Activated T-cell treated with anti-CD3 and anti-CD28 coated beads for 1 hour (primary cell): ENCODE measurements at places on chromosomes 6 and 20.
A peak's percentile ranks its signal among the peaks of the same experiment; 100 is the strongest.

DNA sequence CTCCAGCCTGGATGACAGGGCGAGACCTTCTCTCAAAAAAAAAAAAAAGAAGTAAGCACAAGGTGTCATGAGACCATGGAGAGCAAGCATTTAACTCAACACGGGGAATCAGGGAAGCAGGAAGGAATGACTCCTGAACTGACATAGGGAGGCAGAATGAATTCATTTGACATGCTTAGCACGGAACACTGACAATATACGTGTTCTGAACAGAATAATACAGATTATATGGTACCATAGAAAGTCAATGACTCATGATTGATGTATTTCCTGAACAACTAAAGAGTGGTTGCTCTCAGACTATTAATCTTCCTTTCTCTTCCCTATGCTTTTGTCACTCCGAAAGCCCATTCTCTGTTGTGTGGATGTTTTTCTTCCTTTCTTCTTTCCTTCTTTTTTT is 20.7 kb upstream of the ASIP start:
- DNase-seq, result no peak

- DNase-seq, result no peak
Measured at GRCh38 chr6:28929887-28930620, 6.3 kb upstream of the TRIM27 start.

DNA sequence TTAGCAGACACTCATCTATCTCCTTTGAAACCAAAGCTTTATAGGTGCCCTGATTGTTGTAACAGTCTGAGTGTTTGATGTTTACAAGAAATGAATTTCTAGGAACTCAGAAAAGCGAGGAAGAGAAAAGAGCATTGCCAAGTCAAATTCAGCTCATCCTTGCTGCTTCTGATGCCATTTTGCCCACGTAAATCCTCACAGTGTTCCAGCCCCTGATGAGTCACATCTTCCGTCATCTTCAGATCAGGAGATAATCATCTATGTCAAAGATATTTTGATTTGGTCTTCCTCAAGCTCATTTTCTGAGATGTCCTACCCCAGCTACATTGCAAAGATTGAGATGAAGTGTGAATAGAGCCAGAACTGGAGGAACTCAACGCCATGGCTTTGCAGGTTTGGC is 426.2 kb downstream of the BMP2 start:
- DNase-seq, result no peak

DNA sequence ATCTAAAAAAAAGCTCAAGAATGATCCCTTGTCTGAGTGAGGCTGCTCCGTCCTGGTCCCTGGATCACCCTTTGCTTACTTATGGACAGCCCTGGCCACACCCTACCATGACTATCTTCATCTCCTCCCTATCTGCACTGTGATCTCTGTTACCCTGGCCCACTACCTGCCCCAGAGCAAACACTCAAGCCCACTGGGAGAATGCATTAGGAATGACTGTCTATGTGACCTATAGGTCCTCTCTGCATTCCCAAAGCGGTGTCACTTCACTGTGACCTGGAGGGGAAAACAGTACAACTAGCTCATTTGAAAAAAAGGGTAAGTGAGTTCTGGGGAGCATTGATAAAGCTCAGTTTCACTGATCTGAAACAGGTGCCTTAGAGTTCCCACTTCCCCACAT is 86.4 kb upstream of the FOXP4 start:
- DNase-seq, result no peak

- DNase-seq, result no peak
Measured at GRCh38 chr6:12024699-12025434, 12.8 kb downstream of the HIVEP1 start.

- DNase-seq, result no peak
Measured at GRCh38 chr20:58718729-58719128, 26.1 kb downstream of the NPEPL1 start.

DNA sequence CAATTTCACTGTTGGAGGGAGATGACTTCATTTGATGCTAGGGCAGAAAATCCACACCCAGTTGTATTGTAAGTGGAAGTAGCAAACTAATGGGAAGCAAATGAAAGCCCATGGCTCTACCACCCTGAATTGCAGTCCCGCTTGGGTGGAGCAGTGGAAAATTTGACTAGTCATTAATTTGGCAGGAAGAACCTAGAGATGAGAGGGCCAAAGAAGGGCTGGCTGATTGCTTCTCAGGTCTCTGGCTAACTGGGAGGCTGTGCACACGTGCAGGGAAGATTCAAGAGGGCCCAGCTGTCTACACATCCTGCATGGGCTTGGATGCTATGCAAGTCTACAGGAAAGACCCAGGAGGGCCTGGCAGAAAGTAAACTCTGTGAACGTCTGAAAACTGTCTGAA is 466.2 kb downstream of the TFAP2A start:
- no peak for DNase-seq

GRCh38 chr6:36691612-36692011 is 6.0 kb upstream of the RAB44 start:
- no peak for DNase-seq

- no peak for DNase-seq
Measured at GRCh38 chr20:58604128-58604881, 46.8 kb upstream of the STX16 start.

GRCh38 chr6:25042536-25042935 is 106.8 kb upstream of the RIPOR2 start:
- DNase-seq, result no peak

GRCh38 chr20:34495307-34495706 is 20.9 kb upstream of the DYNLRB1 start:
- DNase-seq, result no peak

GRCh38 chr20:44087051-44087856 is 99.7 kb downstream of the JPH2 start:
- no peak for DNase-seq

- DNase-seq, result no peak
Measured at GRCh38 chr6:108846628-108847027, 1.6 kb upstream of the ARMC2 start.

DNA sequence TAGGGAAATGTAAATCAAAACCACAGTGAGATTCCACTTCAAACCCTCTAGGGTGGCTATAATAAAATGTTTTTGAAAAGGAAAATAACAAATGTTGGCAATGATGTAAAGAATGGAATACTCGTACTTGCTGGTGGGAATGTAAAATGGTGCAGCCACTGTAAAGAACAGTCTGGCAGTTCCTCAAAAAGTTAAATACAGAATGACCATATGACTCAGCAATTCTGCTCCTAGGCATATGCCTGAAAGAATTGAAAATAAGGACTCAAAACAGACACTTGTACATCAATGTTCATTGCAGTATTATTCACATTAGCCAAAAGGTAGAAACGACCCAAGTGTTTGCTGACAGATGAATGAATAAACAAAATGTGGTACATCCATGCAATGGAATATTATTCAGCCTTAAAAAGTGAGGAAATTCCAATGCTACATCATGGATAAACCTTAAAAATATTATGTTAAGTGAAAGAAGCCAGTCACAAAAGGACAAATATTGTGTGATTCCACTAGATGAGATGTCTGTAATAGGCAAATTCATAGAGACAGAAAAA is 10.2 kb upstream of the RNF114 start:
- DNase-seq, result no peak

GRCh38 chr6:150925590-150925928 is 60.1 kb downstream of the MTHFD1L start:
- DNase-seq, result no peak

GRCh38 chr6:106979435-106979884 is 4.9 kb upstream of the CD24 start:
- DNase-seq, result peak; percentile 77

- DNase-seq, result no peak
Measured at GRCh38 chr20:41457173-41457857, 90.7 kb upstream of the EMILIN3 start.
